ENCODE measurements at places on chromosomes 2 and 18.

- no peak for DNase-seq
Observed at GRCh38 chr2:85682378-85682777, 11.8 kb upstream of the GNLY start.

GRCh38 chr18:36398419-36398818 is 100.9 kb downstream of the FHOD3 start:
- DNase-seq: no peak

- no peak for DNase-seq
Observed at GRCh38 chr2:9358846-9359245, 64.5 kb downstream of the ITGB1BP1 start.

GRCh38 chr18:10465174-10465939 is 10.9 kb downstream of the APCDD1 start:
- no peak for DNase-seq

GRCh38 chr18:33558529-33558928 is 19.5 kb upstream of the ASXL3 start:
- DNase-seq: no peak

DNA sequence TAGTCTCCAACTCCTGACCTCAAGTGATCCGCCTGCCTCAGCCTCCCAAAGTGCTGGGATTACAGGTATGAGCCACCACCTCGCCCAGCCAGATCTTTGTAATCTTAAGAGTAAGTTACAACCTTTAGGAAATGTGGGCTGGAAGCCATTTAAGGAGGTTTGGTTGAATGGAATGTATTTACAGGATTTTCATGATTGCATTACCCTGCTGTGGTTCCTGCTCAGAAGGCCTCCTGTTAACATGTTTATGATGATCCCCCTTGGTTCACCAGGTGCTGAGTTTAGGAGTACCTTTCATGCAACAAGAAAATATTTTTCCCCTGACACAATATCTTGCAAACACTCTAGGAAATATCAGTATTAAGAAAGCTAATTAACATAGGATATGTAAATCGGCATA is 187.4 kb upstream of the SH3BP4 start:
- DNase-seq: no peak

- no peak for DNase-seq
Observed at GRCh38 chr18:51480407-51481261, 283.2 kb upstream of the MEX3C start.
